ENCODE measurements at places on chromosomes 4 and X.

- no peak for DNase-seq
These were observed 63.6 kb upstream of the NRK start for GRCh38 chrX:105758754-105759153.

DNA sequence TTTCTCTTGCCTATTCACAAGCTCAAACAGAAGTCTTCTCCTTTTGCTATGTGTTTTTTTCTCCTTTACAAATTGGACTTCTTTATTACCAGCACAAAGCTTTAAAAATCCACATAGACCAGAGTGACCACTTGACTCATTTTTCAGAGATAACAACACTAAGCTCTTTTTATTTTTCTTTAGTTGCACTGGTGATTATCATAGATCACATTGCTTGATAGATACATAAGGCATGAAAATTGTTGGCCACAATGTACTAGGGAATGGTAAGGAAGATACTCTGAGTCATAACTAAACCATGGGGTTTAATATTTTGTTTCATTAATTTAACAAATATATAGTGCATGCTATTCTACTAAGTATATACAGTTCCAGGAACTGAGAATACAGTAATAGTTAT lies 159.0 kb downstream of the GASK1B start:
- peak; percentile 58 for DNase-seq

- peak; percentile 7 for DNase-seq
These were observed 22.9 kb upstream of the PUDP start for GRCh38 chrX:7170898-7171297.

DNA sequence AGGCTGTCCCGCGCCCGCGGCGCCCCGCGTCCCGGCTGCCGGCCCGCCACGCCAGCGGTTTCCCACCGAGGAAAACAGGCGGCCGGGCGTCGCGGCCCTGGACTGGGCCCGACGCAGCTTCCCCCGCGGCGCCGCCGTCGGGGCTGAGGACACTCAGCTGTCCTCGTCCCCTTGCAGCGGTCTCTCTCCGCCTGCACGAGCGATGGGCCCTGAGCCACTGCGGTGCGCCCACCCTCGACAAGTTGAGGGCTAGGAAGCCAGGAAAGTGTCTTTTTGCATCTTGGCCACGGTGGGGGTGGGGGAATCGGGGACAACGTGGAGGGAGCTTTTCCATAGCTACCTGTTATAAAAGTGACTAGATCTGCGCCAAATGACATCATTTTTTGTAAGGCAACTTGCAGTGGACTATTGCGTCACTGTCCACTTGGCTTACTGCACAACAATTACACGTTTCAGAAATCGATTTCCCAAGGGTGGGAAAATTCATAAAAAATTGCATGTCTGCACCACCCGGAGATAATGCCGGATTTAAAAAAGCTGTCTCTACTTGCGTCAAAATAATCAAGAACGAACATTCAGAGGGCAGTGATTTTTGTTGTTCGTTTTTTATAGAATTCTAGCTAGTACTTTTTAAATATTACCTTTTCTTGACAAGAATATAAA lies 1.1 kb downstream of the KLHL15 start:
- DNase-seq: peak; percentile 53

- DNase-seq: no peak
These were observed 401 bp upstream of the ZFP92 start for GRCh38 chrX:153410888-153411254.

DNA sequence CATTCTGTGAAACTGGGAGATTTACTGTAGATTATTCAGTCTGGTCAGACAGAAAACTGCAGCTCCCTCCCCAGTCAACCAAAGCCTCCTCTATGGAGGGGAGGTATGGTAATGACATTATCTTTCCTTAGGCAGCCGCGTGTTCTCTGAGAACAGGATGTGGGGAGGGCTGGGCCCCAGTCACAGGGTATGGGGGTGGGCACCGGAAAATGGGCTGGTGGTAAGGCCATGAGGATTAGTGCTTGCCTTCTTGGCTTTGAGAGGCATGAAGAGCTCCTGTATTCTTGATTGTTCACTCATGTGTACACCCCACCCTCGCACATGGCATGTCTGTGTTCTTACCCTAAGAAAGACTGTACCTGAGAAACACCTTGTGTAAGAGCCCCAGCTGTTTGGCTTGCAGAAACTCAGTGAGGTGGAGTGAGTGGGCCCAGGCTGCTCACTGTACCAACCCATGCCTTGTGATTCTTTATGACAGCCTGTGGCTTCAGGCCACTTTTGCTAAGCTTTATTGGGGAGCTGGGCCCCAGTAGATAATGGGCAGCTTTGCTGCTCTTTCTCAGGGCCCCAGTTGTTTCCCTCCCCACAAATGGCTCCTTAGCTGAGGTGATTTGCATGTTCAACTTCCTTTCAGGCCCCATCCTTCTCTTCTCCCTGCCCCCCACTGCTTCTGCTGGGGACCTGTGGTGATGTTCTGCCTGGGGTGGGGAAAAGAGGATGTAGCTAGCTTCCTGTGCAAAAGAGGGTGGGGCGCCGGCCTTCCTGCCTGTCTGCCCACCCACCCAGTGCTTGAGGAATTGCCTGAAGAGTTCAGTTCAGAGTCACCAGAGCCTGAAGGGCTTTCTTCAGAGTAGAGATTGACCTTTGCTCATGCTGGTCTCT lies 30.7 kb downstream of the MSN start:
- peak; percentile 68 for DNase-seq

DNA sequence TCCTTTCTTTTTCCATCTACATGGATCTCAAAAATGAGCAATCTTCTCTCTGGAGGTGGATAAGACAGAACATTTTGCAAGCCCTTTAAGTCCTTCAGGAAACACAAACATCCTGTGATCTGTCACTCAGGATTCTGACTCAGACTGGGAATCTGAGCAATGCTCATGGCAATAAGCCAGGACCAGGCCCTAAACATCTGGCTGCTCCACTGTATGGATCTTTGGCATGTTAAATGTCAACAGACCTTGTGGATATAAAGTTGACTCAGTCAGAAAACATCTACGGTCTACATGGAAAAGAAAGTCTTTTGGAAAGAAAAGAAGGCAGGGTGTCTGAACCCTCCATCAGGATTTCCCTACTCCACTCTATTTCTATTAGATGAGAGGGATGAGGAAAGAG lies 17.8 kb upstream of the CHIC2 start:
- peak; percentile 95 for DNase-seq

- DNase-seq: no peak
These were observed 30.5 kb upstream of the DKK2 start for GRCh38 chr4:107066621-107067020.

- peak; percentile 83 for DNase-seq
These were observed 117.0 kb downstream of the CBLL2 start for GRCh38 chrX:22389556-22390179.

DNA sequence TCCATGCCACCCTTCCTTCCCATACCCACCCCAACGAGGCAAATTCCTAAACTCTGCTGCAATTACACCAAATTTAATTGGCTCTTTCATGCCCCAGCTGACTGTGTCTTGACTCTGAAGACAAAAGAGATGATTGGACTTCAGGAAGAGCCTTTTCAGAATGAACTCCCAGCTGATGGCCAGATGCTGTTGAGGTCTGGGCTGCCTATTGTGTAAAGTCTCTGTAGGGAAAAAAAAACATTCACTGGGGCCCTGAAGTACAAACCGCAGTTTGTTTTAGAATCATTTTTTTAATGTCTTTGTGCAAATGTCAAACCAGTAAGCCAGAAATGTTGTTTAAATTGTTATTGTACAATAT lies 174.8 kb downstream of the HHIP start:
- DNase-seq: peak; percentile 3

All from M059J (cell line).